ENCODE measurements at places on chromosomes 11 and 22.

- no peak for DNase-seq
These were observed 15.8 kb upstream of the CELSR1 start for GRCh38 chr22:46553189-46553588.

- DNase-seq: no peak
These were observed 57.5 kb upstream of the RBFOX2 start for GRCh38 chr22:36086170-36086490.

- DNase-seq: no peak
These were observed 51.0 kb upstream of the SC5D start for GRCh38 chr11:121241343-121242211.

DNA sequence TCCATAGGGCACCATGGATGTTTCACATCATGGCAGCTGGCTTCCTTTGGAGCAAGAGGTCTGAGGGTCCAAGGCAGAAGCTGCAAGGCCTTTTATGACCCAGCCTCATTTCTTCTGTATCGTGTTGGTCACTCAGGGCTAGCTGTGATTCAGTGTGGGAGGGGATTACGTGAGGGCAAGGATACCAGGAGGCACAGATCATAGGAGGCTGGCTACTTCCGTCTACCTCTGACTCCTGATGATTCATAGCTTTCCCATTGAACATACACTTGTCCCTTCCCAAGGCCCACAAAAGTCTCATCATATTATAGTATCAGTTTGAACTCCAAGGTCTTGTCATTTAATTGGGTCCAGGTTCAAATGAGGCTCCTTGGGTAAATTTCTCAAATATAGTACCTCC, 135.3 kb upstream of the ZBED5 start:
- no peak for DNase-seq

DNA sequence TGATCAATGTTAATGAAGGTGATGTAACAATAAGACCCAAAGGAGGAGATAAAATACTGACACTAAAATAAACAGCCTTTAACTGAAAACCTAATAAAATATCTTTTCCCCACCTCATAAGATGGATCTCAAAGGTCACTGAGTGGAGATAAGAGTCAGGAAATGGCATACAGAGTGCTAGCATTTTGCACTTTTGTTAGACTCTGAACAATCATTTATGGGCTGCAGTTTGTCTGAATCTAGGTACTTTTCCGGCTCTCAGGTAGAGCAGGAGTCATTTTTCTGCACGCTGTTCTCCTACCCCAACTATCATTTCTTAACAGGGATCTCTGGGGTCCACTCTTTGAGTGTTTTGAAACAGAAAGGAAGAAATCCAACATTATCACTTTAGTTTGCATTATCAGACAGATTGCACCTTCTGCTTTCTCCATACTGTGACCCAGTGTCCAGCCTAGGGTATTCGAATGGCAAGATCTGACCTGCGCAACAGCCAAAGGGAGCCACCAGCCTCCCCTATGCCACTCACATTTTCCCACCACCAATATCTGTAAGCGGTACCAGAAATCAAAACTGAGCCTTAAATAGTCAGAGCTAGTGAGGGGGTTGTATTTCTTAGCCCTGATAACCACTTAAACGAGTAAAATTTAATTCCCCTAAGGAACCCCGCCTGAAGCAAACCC, 863 bp downstream of the SIAE start:
- DNase-seq: no peak

DNA sequence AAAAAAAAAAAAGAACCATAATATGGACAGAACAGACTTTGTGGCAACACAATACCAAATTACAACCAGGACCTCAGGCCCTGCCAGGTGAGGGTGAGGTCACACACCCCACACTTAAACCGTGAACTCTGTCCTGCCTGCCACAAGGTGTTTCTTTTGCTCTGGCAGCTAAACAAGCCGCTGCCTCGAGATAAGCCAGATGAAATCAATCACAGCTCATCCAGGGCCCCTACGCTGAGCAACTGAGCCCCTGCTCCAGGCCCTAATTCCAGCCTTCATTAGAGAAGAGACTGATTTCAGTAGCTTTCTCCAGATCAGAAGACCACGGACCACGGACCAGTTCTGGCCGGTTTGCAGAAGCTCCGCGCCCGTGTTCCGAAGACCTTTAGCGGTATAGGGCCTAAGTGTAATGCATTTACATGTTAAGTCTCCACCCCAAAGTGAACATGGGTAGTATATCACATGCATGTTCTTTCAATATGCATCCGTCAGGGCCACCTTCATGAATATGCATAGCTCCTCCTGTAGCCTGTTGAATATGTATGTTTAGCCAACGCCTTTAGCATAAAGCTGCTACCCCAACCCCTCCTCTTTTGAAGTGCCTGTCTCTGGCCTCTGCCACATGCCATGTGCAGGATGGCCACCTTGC, 14.8 kb upstream of the RAC2 start:
- no peak for DNase-seq

- no peak for DNase-seq
These were observed 21.9 kb upstream of the RTL6 start for GRCh38 chr22:44519886-44520285.

GRCh38 chr11:125132071-125132470, 20.6 kb upstream of the TMEM218 start:
- DNase-seq: no peak

DNA sequence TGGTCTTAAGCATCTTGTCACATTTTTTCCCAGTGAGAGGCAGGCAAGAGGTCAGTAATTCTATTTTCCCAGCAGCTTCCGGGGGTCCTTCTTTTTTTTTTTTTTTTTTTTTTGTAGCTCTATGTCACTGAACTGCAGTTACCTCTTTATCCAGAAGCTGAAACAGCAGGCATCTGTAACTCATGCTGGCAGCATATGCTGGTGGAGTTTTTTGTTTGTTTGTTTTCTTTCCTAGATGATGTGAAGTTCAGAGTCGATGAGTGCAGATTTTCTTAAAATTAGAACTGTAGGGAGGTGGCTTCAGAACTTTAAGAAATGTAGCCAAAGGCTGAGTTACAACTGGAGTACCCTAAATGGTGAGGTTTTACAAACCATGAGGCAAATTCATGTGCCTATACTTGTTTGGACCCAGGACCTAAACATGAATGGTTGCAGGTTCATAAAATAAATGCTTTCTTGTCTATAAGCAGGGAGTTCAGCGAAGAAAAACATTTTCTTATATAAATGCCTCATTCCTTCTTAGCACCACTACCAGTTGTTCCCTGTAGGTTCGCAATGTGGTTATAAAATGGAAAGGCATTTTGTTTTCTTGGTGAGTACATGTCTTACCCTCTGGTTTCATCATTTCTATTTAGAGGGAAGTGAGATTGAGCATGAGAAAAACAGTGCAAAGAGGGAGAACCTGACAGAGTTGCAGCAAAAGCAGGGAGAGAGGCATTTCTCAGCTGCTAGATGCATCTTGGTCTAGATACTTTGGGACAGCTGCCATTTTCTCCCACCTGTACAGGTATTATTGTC, 84.0 kb downstream of the TRIM44 start:
- DNase-seq: no peak

DNA sequence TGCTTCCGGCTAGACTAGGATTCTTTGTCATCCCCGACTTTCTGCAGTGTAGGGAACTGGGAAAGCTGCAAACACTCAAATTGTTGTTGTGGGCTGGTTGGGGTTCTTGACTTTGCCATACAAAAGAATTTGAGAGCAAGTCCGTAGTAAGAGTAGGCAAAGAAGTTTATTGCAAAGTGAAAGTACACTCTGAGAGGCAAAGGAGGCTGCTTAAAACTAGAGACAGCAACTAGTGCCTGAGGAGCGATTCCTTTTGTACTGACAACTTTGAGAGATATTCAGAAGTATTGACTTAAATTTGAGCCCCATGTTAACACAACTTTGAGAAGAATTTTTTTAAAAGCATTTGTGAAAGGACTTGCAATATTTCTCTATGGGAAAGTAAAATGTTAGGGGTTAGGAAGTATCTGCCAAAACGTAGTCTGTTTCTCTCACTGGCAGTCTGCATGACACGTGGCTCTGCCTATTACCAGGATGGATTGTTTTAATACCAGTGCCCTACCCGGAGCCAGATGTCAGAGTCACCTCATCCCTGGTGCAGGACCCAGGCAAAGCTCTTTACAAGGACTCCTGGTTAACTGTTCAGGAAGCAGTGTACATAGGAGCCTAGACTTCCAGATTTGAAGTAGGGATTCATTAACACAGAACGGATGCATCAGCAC, 85.0 kb upstream of the CLPB start:
- peak; percentile 14 for DNase-seq

GRCh38 chr22:44026630-44027511, 2.8 kb downstream of the PARVB start:
- DNase-seq: peak; percentile 75

DNA sequence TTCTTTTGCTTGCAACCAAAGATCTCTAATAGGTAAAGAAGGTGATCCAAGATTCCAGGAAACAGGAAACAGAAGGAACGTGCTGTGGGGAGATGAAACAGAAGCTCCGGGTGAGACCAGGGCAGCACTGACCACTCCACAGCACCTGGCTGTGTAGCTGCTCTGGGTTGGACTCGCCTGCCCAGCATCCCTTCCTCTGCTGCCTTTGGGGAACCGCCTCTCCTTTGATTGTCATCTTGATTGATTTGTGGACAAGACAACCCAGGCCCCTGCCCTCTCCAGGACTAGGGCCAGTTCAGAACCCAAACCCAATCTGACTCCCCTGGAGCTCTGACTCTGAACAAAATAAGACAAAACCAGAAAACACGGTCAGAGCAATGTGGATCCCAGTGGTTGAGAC, 14.7 kb upstream of the APOBEC3A start:
- DNase-seq: no peak

- DNase-seq: peak; percentile 19
These were observed 196.4 kb downstream of the IGLL1 start for GRCh38 chr22:23383491-23384361.

DNA sequence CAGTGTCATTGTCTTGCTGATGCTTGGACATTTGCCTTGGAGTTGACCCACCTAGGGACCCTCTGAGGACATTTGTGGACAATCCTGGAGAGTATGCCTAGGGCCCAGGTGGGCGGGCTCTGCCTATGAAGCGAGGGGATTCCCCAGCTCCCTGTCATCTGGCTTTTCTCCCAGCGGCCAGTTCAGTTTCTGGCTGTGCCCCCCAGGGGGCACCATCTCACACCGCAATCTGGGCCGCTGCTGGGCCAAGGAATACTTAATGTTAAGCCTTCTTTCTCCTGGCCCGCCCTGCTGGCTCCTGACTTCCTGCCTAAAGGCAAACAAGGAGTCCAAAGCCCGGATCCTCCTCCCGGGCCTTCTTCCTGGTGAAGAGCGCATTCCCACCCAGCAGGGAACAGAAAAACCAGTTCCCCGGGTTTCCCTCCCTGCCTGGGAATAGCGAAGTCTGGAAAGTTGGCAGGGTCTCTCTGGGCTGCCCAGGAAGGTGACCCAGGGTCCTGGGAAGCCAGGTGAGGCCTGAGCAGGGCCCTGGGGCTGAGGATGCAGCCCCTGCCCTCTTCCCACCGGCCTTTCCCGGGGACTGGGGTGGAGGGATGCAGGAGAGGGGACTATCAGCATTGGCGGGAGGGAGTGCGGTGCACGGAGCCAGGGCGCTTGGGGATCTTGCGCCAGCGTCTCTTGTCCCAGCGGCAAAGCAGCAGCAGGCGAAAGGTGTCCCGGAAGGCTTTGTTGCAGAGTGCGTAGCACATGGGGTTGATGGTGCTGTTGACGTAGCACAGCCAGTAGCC, 11.9 kb downstream of the CHRM1 start:
- peak; percentile 59 for DNase-seq

- DNase-seq: no peak
These were observed 6.9 kb upstream of the GAL start for GRCh38 chr11:68677432-68677831.

DNA sequence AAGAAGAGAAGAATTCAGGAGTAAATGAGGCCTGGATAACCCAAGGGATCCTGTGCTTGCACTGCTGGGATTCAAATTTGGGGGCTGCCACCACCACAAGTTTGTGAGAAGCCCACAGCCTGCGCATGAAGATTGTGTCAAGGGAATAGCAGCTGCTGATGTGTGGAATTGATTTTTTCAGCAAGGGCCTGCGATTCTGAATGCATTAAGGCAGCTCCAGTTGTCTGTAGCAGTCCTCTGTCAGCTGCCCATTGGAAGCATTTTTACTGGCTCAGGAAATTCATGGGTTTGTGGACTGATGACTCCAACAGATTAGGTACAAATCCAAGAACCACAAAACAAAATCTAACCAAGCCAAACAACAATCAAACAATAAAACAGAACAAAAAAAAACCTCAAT, 14.0 kb downstream of the ARVCF start:
- DNase-seq: no peak

GRCh38 chr22:40443732-40444131, 73.3 kb downstream of the SGSM3 start:
- no peak for DNase-seq

DNA sequence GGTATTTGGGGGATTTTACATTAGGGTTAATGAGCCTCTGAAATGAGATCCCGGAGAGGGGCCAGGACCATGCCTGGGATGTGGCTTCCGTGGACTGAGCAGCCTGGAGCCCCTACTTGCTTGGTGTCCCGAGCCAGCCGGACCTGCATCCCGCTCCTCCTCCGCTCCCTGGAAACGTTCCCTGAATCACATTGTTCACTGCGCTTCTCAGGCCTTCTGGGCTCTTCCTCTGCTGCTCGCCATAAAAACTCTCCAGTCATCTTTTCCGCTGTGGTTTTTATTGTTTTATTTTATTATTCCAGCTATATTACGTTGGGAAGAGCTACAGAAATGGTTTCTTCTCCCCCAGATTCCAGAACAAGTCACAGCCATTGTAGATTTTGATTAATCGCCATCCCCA, 13.3 kb upstream of the KCNQ1OT1 start:
- no peak for DNase-seq

GRCh38 chr11:71282581-71283351, 30.4 kb upstream of the SHANK2 start:
- DNase-seq: no peak

DNA sequence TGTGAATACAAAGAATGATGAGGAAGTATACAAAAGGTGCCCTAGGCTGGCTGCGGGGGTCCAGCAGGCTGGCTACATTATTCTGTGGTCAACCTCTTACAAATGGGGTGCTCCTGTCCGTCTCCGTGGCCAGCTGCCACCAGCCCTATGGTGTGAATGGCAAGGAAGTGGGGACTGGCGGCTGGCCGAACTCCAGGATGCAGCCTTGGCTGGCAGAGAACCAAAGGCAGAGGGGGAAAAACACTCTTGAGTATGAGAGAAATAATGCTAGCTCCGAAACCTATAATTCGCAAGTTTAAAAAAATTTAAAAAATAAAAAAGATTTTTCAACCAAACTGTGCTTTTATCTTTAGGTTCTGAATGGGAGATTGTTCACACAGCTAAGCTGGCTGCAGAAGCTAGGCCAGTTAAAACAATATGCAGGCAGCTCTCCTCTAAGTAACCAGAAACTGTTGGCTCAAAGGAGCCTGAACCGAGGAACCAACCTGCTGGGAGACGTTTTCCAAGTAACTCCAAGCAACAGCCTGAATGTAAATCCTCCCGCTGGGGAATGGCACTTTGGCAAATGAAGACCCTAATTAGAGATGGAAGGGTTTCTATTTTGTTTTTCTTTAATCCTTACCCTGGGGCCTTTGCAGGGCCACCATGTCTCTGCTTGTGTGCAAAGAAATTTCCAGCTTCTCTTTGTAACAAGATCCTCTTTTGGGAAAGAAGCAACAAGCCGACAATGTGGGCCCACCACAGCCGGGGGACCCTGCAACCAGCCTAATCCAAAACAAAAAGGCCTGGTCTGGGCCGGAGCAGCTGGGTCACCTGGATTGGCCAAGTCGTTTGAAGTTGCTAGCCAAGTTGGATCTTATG, 50.2 kb downstream of the C22orf31 start:
- DNase-seq: peak; percentile 35

Measured in pons (tissue), 1 donor.